ENCODE measurements at places on chromosomes 7 and 10.

DNA sequence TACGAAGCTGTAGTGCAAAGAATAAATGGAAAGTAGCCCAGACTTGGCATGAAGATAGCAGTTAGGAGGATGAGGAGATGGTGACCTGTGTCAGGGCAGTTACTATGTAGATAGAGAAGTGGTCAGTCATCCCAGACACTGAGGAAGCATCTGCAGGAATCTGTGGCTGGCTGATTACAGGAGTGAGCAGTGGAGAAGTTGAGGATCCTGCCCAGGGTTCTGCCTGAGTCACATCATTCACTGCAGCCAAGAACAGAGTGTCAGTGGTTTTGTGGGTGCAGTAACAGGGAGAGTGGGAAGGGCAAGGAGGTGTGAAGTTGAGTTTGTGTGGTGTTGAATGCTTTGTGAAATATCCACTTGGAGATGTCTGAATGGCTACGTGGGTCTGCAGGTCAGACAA is 676.4 kb upstream of the NRP1 start:
- DNase-seq, result no peak

GRCh38 chr10:50576245-50576815 is 47.4 kb downstream of the SGMS1 start:
- no peak for DNase-seq

- no peak for DNase-seq
Measured at GRCh38 chr7:3074459-3074821, 30.8 kb upstream of the CARD11 start.

GRCh38 chr10:72461085-72461484 is 106.4 kb upstream of the DNAJB12 start:
- DNase-seq, result no peak

DNA sequence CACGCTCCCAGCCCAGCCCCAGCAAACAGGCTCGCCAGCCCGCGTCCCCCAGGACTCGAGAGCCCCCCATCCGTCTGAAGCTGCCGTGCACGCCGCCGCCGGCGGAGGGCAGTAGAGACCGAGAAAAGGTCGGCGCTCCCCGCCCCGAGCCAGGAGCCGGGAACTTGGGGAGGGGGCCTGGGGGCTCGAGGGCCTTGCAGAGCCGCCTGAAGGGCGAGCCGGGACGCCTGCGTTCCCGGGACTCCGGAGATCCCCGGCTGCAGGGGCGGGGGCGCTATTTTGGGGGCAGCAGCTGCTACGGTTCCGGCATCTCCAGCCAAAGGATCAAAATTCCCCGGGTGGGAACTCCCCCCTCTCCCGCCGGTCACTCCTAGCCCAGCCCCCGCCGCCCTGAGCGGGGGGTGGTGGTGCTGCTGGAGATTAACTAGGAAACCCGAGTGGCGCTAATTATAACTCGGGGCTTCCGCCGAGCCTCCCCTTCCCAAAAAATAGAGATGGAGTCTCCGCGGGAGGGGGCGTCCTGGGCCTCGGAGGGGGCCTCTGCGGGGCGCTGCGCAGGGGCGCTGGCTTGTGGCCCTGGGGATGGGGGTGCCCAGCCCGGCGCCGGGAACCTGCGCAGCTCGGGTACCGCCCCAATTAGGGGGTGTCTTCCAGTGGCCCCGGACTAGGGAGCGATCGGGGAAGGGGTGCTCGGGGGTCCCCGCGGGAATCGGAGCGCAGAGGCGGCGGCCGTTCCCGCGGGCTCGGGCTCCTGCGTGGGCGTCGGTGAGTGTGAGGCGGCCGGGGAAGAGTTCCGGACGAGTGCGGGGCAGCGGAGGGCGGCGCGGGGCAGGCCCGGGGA is 608 bp downstream of the ACHE start:
- DNase-seq, result peak; percentile 74

GRCh38 chr7:1924258-1924817 is 254.3 kb downstream of the ELFN1 start:
- no peak for DNase-seq

DNA sequence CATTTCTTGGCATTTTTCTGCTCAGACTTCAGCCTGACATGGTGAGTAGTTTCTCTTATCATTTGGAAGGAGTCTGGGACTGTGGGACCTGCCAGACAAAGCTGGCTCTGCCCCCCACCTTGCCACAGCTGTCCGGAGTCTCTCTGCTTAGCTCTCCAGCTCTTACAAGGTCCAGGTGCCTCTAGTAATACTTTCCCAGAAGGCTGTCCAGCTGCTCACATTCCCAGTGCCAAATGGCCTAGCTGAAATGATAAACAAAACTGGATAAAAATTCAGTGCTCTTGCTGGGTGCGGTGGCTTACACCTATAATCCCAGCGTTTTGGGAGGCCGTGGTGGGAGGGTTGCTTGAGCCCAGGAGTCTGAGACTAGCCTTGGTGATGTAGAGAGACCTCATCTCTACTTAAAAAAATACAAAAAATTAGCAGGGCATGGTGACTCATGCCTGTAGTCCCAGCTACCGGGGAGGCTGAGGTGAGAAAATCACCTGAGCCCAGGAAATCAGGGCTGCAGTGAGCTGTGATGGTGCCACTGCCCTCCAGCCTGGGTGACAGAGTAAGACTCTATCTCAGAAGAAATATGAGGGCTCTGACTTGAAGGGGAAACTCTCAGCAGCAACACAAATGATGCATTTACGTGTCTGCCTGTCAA is 86.8 kb downstream of the C10orf90 start:
- DNase-seq, result no peak
